NCI-H510A treated with DMSO at 0.1 percent for 48 hours (cell line): ENCODE measurements at places on chromosomes 11 and 22.

DNA sequence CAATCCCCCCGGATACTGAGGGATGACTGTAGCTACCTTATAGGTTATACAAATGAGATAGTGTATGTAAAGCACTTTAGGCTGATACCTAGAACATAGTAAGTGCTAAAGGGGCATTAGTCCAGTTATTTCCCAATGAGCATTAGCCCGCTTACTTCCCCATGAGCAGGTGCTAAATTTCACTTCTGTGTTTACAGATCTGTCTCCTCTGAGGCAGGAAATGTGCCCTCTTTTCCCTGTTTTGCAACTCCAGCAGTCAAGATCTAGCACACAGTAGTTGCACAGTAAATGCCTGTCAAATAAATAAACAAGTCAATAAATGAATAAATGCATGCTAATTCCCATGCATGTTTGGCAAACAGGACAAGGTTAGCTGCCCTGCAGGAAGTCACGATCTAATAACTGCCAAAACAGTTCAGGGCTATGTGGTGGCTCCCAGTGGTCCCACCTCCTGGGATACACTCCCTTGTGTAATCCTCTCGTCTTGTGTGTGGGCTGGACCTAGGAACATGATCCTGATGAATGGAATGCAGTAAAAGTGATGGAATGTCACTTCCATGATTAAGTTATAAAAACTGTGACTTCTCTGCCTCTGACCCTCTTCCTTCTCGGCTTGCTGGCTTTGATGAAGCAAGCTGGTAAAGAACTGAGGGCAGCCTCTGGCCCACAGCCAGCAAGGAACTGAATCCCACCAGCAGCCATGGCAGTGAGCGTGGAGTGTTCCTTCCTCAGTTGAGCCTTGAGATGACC lies 459.0 kb downstream of the SOX6 start:
- DNase-seq, result no peak

- no peak for DNase-seq
Measured at GRCh38 chr11:23988381-23989006, 508.4 kb upstream of the LUZP2 start.

GRCh38 chr22:50089682-50090411 lies at the start of gene MOV10L1:
TSS of gene MOV10L1 (plus strand) at chr22:50090006. CDS start at chr22:50090089, 83 bp downstream.
- no peak for DNase-seq

DNA sequence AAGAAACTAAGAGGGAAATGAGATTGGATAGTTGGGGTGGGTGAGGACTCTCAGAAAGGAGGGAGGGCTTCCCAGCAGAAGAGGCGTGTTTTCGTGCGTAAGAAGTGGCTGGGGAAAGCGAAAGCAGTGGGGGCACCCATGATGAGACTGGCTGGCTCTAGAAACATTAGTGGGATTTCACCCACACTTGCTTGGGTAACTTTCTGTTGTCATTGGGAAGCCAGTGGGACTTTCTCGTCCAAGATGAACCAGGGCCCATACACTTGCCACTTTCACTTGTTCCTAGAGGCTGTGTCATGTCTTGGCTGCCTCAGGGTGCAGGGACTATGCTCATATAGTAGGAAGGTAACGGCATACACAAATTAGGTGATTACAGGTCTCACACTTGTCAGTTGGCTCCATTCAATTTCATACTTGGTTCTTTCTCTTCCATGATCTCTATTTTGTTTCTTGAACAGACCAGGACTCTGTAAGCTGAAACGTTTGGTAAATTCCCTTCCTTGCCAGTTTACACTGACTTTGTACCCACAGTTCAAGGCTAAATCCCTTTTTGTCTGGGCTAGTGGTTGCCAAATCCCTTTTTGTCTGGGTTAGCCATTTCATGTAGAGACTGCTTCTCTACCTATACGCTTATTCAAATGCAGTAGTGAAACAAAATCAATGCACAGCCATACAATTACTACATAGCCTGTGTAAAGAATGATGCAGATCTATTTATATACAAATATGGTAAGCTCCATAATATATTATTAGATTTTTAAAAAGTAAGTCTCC lies 42.0 kb upstream of the CXCR5 start:
- no peak for DNase-seq

DNA sequence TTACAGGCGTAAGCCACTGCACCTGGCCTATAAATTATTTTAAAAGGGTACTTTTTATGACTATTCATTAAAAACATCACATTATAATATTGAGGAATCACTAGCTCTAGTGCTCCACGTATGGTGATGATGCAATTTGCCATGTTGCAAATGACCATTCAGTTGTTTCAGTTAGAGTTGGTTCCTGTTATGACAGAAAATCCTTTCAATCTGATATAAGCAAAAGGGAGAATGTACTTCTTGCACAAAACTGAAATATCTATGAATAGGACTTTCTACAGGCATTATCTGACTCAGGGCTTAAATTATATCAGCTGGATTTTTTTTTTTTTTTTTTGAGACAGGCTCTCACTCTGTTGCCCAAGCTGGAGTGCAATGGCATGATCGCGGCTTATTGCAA lies 45.6 kb upstream of the RRM1 start:
- no peak for DNase-seq

GRCh38 chr11:66978229-66978628 lies 3.1 kb downstream of the C11orf86 start:
- DNase-seq, result no peak

- DNase-seq, result no peak
Measured at GRCh38 chr11:57224537-57224936, 12.5 kb downstream of the APLNR start.
